ENCODE measurements at places on chromosomes 2 and 18.
A peak's percentile ranks its signal among the peaks of the same experiment; 100 is the strongest.

DNA sequence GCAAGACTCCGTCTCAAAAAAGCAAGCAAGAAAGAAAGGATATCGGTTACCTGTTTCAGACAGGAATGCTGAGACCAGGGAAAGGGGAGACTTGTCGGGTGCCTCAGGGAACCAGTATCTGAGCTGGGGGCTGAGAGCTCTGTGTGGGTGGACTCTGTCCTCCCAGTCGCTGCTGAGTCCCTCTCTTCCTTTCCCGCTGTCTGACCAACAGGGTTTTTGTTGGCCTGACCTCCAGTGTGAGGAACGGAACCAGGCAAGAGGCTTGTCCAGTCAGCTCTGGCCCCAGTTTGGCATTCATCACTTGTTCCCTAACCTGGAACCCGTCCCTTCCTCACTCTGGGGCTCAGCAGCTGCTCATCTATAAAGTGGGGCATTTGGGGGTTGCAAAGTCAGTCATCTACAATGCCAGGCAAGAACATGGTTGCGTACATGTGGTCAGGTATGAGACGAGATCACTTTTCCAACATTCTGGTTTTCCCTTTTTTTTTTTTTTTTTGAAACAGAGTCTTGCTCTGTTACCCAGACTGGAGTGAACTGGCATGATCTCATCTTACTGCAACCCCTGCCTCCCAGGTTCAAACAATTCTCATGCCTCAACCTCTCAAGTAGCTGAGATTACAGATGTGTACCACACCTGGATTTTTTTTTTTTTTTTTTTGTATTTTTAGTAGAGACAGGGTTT, 116.4 kb downstream of the PLB1 start:
- DNase-seq, result no peak

DNA sequence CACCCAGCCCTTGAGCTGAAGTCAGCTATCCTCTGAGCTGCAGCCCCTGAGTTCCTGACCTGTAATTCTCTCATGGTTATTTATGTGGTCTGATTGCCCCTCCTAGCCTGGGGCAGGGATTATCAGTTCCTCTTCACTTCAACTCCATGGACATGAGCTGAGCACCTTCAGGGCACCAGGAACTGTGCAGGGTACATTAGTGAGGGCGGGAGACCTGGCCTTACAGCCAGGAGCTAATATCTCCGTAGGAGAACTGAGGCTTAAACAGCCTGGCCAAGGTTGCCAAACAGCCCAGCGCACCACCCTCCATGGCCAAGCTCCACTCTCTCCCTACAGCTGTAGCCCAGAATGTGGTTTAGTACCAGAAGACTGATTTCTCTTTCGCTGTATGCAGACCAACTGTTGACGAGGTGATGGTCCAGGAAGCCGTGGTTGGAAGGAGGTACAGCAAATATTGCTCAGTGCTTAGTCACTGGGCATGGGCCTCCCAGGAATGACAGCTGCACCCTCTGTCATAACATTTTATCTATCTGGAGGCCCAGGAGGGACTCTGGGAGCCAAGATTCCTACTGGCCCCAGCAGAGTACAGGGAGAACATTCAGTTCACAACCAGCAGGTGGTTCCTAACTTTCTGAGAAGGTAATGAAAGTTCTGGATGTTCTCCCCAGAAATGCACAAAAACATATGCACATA, 228.7 kb upstream of the SIX2 start:
- no peak for DNase-seq

DNA sequence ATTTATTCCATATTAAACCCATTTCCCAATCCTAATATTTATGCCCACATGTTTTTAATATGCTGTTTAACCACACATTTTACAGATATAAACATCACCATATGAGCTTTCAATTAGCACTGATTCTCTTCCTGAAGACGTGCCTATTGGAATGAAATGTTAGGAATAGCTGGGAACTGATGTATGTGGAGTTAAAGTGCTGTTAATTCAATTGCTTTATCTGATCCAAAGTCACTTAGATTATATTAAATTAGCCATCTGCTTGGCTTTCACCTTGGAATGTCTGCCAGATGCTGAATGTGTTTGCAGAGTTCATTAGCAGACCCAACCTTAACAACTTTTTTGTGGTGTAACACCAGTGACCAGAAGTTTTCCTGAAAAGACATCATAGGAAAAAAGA, 942.9 kb upstream of the KLHL29 start:
- no peak for DNase-seq

- peak; percentile 80 for DNase-seq
Observed at GRCh38 chr2:86442642-86443005, 1.5 kb downstream of the KDM3A start.

GRCh38 chr2:11576398-11576797, 42.6 kb downstream of the GREB1 start:
- no peak for DNase-seq

- DNase-seq, result no peak
Observed at GRCh38 chr2:142585785-142586184, 291.7 kb upstream of the KYNU start.

DNA sequence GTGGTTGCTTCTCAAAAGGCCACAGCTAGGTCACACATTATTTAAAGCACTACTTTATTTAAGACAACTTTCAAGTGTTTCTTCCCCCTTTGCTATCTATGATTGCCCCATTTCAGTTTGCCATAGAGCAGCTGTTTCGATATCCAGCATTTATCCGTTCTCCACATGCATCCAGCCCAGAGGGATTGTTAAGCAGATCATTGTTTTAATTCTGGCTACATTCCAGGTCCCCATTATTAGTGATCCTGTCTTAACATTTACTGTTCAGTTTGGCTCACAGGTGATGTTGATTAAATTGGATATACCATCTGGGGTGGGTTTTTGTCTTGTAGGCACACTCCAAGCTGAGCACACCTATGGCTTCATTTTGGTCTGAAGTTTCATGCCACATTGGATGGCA, 638.7 kb downstream of the ZEB2 start:
- DNase-seq, result no peak

DNA sequence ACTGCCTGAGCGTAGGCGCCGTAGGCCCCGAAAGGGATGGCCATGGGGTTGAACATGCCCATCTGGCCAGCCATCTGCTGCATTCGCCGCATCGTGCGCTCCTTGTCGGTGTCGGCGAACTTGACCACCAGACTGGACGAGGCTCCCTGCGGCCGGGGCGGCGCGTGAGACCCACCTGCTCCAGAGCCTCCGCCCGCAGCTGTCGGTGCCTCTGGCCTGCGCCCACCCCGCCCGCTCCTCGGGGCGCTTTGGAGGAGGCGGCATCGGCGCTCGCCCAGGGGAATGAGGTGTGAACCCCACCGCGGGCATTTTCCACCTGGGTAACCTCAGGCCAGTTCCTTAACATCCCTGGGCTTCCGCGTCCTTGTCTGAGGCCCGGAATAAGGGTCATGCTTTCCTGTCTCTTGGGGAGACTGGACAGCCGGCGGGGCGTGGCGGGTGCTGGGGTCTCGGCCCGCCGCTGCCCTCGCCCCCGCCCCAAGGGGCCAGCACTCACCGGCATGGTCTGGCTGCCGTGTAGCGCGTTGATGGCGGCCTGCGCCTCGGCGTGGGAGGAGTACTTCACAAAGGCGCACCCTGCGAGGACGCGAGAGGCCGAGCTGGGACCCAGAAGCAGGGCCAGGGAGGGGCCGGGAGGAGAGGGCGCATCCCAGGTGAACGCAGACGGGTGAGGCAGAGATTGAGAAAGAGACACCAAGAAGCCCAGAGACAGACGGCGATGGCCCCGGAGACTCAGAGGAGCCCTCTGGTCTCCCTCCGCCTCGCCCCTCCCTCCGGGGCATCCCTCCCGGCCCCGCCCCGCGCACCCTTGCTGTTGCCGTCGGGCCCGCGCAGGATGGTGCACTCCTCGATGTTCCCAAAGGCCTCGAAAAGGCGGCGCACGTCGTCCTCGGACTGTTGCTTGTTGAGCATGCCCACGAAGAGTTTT, 291.0 kb downstream of the CELF4 start:
- no peak for DNase-seq

GRCh38 chr2:219877728-219878127, 250.3 kb downstream of the SLC4A3 start:
- DNase-seq, result no peak

DNA sequence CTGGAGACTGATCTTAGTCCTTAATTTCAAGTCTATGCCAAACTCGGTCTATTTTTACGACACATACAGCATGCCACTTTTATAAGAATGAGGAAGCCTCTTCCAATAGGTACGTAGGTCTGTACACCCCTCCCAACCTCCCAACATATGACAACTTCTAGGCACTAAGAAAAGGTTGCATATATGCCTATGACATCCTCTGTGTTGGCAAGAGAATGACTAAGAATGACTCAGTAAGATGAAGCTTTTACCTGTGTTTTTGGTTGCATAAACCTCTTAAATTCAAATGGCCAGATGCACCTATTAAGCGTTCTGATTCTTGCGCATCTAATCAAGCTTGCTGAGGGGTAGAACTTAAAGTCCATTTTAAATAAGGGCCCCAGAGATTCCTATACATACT, 586.4 kb upstream of the ZEB2 start:
- DNase-seq, result no peak

GRCh38 chr2:205462681-205463345, 219.5 kb upstream of the NRP2 start:
- no peak for DNase-seq

DNA sequence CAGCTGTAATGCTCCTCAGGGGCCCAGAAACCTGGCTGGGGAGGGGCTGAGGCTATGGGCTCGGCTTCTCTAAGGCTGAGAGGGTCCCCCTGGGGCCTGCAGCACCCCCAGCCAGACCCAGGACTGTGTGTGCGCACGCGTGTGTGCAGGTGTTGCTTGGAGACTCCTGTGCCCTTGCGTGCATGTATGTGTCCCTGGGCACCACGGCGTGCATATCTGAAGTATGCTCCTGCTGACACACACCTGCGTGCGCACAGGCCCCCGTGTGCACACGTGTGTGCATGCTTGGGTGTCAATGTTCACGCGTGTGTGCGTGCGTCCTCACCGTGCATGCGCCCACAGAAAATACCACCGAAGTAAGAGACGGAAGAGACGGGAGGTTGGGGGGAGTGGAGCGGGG, 14.9 kb upstream of the ECEL1 start:
- DNase-seq, result peak; percentile 7

GRCh38 chr2:233354971-233355574, 779 bp downstream of the DGKD start:
- DNase-seq, result peak; percentile 12

DNA sequence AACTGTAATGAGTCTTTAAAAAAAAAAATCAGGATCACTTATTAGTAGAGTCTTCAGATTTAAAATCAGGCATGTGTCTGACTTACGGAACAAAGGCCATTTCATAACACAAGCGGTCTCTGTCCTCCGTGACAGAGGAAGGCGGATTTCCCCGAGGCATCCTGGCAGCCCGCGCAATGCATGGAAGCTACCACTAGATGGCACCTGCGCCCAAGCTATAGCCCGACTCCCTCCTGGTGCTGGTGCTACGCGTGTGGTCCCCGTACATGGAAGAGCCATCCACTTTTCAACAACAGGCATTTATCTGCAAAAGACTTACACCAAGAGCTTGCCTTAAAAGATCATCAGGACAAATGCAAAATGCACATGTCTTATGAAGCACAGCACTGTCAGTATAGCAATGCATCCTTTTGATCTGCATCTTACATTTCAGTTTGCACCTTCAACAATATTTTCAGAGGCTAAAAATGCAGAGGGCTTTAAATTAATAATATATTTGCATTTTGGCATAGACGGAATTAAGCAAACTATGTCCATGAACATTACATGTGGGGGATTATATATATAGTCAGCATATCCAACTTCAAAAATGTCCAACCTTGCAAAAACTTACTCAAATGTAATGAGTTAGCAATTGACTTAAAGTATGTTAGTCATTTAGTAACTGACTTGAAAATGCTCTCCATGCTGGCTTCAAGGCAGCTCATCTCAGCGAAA, 96.0 kb downstream of the ZNF516 start:
- DNase-seq, result peak; percentile 74

- DNase-seq, result no peak
Observed at GRCh38 chr2:27086724-27087593, at the start of gene KHK. KHK (plus strand) TSS chr2:27086772; CDS start chr2:27087260, 488 bp downstream.

- DNase-seq, result no peak
Observed at GRCh38 chr2:128498086-128498485, 179.4 kb upstream of the HS6ST1 start.

DNA sequence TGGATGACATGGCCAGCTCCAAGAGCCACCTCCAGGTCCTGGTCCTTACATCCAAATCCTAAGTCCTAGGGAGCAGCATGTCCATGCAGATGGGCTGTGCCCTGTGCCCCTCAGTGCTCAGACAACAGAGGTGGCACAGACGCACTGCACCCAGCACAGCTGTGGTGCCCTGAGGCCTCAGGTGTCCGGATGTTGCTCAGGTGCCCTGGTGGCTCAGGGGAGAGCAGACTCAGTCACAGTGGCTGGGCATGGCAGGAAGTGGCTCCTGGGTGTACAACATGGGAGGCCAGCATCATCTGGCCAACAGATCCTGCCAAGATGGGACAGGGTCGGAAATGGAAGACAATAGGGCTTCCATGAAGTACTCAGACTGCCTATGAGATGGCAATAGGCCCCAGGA, 50.1 kb downstream of the TIMM21 start:
- DNase-seq, result no peak
